ENCODE measurements at places on chromosomes 1 and 21. TPM values are rescaled to one million over a fixed set of nuclear protein-coding genes. Genes with fewer than 3 reads are reported as not detected.

Gene RPL22
- 143 TPM for total RNA-seq

Gene TIAM1
- 2.7 TPM for total RNA-seq

Gene EPHB2
- 22.4 TPM for total RNA-seq

Gene TPTE
- total RNA-seq: not detected

Gene TIPRL
- 37.1 TPM for total RNA-seq

Gene PRKCZ
- 0.64 TPM for total RNA-seq

Gene ECM1
- total RNA-seq: 77.4 TPM

Gene NTMT2
- not detected for total RNA-seq

Gene CORT
- not detected for total RNA-seq

Gene SLC1A7
- total RNA-seq: not detected

Gene ADAMTS1
- 15.6 TPM for total RNA-seq

Gene LRRC71
- total RNA-seq: not detected

Gene B3GALT5
- total RNA-seq: 0.08 TPM

Gene DIRAS3
- total RNA-seq: 48.4 TPM

Gene ADCY10
- 1.2 TPM for total RNA-seq

Gene GNAT2
- not detected for total RNA-seq

Gene FCER1A
- not detected for total RNA-seq

Gene GSTM1
- total RNA-seq: not detected

Gene KCNE2
- not detected for total RNA-seq

Gene TOR3A
- 70.1 TPM for total RNA-seq

Gene SEC22B
- 36.5 TPM for total RNA-seq

Gene ADAMTSL4
- 70.6 TPM for total RNA-seq

Gene PRKAA2
- total RNA-seq: 2.5 TPM

Gene ATP6V1G3
- not detected for total RNA-seq

Gene ST6GALNAC5
- 5.3 TPM for total RNA-seq

Gene ERMAP
- total RNA-seq: 8.7 TPM

Gene FNDC7
- not detected for total RNA-seq

Gene CDCP2
- total RNA-seq: 0.26 TPM

Gene UBASH3A
- not detected for total RNA-seq

Gene NBPF6
- total RNA-seq: not detected

Gene NUDT4B
- 36.4 TPM for total RNA-seq

Gene CTSS
- total RNA-seq: 2.2 TPM

Gene TMEM81
- 1.3 TPM for total RNA-seq

Gene FCAMR
- total RNA-seq: not detected

Gene KDF1
- not detected for total RNA-seq

Gene ZMYND12
- 0.96 TPM for total RNA-seq

Gene SIK1
- 2.8 TPM for total RNA-seq

Gene WNT4
- total RNA-seq: not detected

Gene FCRL3
- not detected for total RNA-seq

Gene CHIT1
- not detected for total RNA-seq

Gene MORN1
- total RNA-seq: 3.4 TPM

Measured in epithelial cell of alveolus of lung (primary cell).